Activated CD4-positive, alpha-beta memory T cell treated with anti-CD3 and anti-CD28 coated beads, Interleukin-2, amount 10 ng/mL, durations not matched to agents 7 days and 5 days (primary cell): ENCODE measurements at places on chromosomes 13 and 19.

- DNase-seq = no peak
Measured at GRCh38 chr13:83024955-83025594, 857.2 kb downstream of the SLITRK1 start.

- DNase-seq = no peak
Measured at GRCh38 chr13:48234566-48235340, 1.7 kb downstream of the ITM2B start.

DNA sequence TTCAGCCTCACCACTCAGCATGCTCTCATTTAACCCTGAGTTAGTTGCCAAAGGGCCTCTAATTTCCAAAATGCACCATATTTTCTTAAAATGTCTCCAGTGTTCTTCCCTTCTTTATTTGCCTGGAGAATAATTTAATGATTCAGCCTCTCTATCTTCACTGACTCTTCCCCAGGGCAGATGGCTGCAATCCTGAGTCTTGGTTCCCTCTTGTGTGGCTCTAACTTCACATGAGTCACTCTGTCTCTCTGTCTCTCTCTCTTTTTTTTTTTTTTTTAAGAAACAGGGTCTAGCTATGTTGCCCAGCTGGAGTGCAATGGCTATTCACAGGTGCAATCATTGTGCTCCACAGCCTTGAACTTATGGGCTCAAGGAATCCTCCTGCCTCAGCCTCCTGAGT, 251.4 kb downstream of the VWA8 start:
- no peak for DNase-seq

DNA sequence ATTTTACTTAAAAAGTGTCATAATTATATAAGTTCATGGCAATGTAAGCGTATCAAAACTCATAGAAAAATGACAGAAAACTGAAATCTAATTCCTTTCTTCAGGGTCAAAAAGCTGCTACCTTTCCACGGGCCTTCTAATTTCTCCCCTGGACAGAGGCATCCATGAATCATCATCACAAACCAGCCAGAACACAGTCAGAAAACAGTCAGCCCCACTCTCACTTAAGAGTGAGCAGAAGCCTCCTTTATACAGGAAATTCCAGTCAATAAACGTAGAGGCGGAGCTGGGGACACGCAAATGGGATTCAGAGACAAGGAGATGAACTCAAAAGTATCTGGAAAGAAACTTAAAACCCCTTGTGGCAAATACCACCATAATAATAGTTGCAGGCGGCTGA, 54.2 kb upstream of the ABCC4 start:
- no peak for DNase-seq

DNA sequence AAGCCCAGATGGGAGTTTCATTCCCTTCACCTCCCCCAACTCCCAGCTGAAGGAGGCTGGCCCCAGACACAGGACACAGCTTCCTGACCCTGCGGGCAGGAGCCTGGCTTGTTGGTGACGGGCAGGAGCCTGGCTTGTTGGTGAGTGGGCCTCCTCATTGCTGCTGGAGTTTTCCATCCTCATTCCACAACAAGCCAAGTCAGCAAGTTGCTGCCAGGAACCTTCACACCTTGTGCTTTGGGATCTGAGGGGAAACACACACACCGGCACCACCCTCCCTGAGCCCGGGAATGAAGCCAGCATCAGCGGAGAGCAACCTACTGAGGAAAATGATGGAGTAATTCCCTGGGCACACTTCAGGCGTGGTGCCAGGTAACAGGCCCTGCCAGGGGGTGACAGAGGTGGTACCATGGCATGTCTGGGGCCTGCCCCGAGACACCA, 74.9 kb downstream of the ALOX5AP start:
- DNase-seq = no peak

DNA sequence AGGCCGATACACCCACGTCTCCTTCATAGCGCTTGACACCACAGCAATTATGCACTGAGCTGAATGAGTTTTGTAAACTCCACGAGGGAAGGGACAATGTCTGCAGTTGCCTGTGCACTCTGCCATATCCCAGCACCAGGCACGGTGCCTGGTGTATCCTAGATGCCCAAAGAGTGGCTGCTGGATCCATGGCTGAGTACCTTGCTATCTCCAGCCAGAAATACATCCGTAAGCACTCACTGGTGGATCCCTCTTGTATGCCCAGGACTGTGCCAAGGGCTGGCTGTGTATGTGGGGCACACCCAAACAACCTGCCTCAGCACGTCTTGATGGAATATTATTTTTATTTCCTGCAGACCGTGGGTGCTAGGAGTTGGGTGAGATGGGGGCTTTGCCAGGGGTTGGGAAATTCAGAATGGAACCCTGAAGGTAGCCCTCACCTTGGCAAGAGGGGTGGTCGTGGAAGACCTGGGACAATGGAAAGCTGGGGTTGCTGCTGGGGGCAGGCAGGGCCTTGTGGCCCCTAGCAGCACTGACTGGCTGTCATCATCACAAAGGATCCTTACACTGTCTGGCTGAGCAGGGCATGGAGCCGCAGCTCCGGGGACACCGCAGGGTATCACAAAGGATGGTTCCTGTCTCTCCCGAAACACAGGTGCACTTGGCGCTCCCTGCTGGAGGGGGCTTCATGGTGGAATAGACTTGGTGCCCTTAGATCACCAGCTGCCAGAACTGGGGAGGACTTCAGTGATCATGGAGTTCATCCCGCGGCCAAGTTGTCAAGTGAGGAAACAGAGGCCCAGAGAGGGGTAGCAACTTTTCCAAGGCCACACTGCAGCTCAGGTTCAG, 131.3 kb downstream of the URI1 start:
- no peak for DNase-seq
